ENCODE measurements at places on chromosomes 4 and X.

DNA sequence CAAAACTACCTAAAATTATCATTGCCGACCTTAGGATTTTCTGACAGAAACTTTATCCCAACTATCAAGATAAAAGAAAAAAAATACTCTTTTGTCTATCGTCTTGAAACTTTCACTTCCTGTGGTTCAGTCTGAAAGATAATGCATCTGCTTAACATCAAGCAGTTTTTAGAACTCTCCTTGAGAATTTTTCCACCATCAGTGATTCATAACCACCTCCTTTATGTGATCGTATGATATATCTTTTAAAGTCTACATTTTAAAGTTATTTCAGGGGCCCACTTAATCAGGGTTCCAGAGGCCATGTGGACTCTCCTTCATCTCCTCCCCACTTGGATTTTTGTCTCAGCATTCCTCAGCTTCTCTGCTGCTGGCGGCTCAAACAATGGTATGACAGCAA lies 272.8 kb upstream of the TENM3 start:
- DNase-seq: peak; percentile 15

DNA sequence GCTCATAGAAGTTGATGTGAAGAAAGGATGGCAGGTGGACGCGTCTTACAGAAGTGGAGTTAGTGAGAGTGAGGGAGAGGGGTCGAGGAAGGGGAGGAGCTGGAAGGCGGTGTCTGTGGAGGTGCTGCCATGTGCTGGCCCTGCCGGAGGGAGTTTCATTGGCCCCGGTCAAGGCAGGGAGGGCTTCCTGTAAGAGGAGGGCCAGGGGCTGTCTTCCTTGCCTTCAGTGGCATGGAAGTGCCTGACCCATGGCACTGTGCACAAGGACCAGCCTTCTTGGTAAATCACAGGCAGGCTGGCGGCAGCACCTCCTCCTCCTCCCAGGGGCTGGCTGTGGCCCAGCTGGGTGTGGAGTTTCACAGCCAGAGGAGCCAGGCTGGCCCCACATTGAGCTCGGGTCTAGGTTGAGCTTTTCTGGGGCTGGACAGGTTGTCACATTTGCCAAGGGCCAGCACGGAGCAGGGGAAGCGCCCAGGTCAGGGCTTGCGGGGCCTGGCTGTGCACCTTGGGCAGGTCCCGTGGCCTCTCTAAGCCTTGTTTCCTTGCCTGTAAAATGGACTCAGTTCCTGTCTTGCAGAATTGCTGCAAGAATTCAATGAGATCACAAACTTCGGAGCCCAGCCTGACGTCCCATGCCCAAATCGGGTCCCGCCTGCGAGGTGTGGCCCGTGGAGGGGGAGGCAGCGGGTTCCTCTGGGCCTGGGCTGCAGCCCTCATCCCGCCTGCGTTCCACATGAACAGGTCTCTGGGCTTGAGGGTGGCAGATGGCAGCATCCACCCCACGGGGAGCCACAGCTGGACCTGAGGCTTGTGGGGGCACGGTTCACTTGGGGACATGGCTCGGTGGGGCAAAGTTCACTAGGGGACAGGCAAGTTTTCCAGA lies 7.0 kb downstream of the HTRA3 start:
- DNase-seq: peak; percentile 75

DNA sequence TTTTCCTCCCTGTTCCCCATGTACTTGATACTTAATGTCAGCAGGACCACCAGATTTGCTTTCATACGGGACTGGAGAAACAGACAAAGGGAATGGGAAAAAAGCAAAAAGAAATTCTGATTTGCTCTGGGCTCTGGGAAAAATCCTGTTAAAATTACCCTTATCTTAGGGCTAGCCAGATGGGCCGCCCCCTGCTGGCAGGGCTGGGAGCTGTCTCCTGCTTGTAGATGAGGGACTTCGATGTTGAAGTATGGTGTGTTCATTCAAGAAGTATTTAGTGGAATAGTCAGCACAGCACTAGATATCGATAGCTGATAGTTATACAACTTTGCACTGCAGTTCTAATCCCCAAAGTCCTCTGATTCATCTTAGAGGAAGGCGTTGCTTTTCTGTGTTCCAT lies 45.8 kb downstream of the BCORL1 start:
- DNase-seq: peak; percentile 67

DNA sequence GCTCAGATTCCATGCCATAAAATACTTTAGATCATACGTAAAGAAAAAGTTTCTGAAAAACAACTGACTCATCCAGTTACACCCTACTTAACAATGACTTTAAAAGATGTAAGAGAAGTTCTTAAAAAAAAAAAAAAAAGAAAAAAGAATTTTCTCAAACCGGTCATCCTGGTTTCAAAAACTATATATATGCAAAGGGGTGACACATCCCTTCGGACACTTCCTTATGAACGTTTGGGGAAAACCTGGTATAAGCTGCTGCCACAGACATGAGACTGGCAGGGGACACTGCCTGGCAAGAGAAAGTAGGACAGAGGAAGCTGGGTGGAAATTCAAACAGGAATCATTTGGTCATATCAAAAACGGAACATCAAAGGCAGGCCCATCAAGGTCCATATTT lies 81.2 kb upstream of the PRSS48 start:
- peak; percentile 42 for DNase-seq

GRCh38 chr4:20393486-20394100 lies 141.9 kb downstream of the SLIT2 start:
- DNase-seq: peak; percentile 6

- DNase-seq: no peak
Measured at GRCh38 chr4:5940470-5941203, 47.8 kb upstream of the CRMP1 start.

GRCh38 chrX:128601706-128602105 lies 549.5 kb upstream of the ACTRT1 start:
- no peak for DNase-seq

DNA sequence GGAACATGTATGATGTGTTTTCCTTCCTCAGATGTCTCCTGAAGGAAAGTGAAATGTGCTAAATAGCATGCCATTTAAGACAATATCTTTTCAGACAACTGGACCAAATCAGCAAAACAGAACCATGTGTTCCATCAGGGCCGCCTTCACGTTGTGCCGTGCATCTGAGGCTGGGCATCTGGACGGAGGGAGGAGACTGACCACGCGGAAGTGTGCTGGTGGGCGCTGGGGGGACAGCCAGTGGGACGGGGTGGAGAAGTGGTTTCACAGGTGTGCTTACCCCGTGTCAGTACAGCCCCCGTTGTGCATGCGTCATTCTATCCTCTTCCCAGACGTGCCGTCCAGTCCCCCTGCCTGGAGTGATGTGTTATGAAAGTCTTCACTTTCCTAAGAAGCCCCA lies 342.1 kb upstream of the FAT1 start:
- DNase-seq: no peak

GRCh38 chr4:6177587-6178197 lies 22.7 kb downstream of the JAKMIP1 start:
- DNase-seq: no peak

DNA sequence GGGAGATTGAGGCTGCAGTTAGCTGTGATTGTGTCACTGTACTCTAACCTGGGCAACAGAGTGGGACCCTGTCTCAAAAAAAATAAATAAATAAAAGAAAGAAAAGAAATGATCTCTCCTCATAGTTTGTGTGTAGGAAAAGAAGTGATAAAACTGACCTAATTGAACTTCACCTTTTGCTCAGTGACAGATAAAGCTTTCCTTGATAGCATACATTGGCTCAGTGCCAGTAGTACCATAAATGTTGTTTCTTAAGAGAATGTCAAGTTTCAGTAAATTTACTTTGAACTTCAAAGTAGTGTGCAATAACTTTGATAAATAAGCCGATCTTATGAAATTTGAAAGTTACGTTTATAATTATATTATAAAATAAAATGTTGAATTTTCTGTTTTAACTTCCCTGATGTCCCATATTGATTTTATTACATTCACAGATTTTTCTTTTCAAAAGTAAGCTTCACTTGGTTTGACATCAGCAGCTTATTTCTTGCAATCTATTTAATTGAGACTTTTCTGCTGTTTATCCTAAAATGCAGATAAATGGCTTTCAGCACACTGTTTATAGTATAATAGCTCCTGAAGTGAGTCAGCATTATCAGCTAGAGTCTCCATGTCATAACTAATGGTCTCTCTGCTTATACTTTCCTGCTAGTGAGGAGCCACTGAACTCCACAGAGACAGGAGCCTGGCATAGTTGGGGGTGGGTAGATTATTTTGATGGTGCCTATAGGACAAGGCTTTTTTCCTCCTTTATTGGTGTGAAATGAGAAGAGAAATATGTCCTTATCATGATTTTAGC lies 330.1 kb downstream of the BMPR1B start:
- no peak for DNase-seq

- DNase-seq: no peak
Measured at GRCh38 chrX:140756941-140757340, 47.4 kb downstream of the LINC00632 start.

- DNase-seq: no peak
Measured at GRCh38 chr4:35966566-35966965, 277.7 kb downstream of the ARAP2 start.

DNA sequence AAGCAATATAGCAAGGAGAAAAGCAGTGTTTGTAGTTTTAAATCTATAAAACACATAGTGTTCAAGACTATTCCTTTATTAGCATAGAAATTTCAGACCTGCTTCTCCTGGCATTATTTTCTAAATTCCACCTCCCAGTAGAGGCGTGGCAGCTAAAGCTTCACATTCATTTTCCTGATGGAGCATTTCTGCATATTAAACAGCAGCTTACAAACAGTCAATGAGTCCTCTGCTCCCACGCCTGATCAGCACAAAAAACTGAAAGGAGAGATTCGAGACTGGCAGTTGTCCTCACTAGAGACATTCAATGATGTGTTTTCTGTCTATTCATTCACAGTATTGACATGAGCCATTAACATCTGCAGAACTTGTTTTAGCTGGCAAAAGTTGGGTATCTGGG lies 61.4 kb downstream of the SHISA3 start:
- DNase-seq: no peak

DNA sequence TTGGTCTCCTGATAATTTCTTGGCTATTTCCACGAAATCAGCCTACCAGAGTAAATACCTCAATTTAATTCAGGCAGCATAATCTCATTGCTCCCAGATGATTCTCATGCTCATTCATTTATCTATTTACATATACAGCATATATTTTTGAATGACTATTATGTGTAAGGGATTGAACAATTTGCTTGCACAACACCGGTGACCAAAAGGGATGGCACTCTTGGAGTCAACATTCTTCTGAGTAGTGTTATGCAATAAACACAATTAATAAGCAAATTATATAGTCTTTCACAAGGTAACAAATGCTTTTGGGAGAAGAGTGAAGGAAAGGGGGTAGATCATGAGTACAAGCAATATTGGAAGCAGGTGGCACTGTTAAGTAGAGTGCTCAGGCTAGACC lies 1015.3 kb downstream of the ARAP2 start:
- no peak for DNase-seq

GRCh38 chr4:26937139-26937538 lies 76.5 kb downstream of the STIM2 start:
- no peak for DNase-seq

- no peak for DNase-seq
Measured at GRCh38 chr4:170374770-170375169, 285.0 kb upstream of the AADAT start.

GRCh38 chr4:98110929-98111328 lies 32.3 kb downstream of the STPG2 start:
- no peak for DNase-seq

DNA sequence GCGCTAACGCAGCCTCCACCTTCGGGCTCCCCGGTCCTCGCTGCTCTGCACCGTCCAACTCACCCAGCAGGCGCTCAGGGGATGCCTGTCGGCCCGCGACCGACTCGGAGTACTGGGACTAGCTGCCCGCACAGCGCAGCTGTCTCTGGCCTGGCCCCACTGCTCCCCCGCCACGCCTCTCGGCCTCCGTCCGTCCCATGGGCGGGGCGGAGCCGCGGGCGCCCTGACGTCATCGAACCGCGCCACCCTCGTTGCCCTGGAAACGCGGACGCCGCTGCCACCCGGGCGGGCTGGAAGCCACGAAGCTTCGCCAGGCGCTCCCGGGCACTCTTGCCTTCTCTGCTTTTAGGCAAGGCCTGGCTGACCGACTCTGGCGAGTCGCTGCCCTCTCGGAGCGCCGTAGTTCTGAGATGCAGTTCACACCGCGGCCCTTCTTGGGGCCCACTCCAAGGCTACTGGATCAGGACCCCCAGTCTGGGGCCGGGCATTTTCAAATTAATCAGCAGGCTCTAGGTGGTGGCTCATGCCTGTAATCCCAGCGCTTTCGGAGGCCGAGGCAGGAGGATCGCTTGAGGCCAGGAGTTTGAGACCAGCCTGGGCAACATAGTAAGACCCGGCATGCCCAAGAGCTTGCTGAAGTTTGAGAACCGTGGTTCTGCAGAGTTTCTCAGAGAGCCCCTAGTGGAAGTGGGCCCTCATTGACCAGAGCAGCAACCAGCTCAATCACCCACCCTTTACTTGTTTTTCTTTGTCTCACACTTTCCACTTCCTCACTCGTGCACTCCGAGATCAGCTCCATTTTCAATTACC lies 12.0 kb downstream of the ACOX3 start:
- peak; percentile 98 for DNase-seq

DNA sequence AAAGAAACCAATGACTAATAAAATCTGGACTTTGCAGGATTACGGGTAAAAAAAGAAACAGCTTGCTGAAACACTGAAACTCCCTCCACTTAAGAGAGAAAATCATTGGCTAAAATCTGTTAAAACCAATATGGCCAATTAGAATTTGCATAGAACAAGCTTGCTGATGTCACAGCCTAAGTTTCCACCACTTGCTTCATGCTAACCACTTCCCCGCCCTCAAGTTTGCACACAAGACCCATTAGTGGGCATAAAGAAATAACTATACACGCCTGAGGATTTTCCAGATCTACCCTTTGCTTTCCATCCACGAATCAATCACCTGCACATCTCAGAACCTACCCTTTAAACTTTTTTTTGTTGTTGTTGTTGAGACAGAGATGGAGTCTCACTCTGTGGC lies 42.7 kb upstream of the PHEX start:
- no peak for DNase-seq

GRCh38 chrX:56281789-56282188 lies 49.6 kb downstream of the KLF8 start:
- peak; percentile 23 for DNase-seq

DNA sequence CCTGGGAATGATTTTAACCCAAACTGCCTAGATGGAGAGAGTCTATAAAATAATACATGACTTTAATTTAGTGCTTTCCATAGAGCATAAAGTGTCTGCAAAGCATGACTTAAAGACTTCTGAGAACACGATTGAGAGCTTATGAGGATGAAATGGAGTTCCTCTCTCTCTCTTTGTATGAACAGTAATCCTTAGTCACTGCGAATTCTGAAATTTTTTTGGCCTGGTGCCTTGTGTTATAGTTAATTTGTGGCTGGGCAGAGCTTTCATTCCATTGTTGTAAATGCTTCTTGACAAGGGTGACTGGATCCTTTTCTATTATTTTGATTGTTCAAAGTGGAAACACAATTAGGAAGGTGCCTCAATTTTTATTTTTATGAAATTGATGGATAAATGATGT lies 179.5 kb downstream of the CEP135 start:
- DNase-seq: no peak

- DNase-seq: no peak
Measured at GRCh38 chr4:140121646-140122045, 32.3 kb downstream of the MAML3 start.

DNA sequence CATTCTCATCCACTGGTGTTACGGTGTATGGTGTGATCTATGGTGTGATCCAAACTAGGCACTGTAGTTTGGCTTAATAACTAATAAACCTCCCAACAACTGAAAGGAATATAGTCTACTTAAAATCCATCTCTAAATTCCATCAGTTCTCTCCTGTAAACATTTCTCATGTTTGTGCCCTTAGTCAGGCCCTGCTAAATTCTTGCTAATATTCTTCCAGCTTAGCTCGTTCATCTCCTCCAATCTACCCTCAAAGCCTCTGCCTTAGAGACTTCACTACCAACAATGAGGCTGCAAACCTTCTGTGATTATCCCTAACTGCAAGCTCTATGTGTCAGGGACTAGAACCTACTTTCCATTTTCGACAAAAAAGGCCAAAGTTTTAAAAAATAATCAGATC lies 28.1 kb downstream of the ZAR1 start:
- DNase-seq: no peak

Measured in GM03348 (cell line).